NCI-H2171 treated with DMSO at 0.1 percent for 48 hours (cell line): ENCODE measurements at places on chromosomes 7 and 10.

DNA sequence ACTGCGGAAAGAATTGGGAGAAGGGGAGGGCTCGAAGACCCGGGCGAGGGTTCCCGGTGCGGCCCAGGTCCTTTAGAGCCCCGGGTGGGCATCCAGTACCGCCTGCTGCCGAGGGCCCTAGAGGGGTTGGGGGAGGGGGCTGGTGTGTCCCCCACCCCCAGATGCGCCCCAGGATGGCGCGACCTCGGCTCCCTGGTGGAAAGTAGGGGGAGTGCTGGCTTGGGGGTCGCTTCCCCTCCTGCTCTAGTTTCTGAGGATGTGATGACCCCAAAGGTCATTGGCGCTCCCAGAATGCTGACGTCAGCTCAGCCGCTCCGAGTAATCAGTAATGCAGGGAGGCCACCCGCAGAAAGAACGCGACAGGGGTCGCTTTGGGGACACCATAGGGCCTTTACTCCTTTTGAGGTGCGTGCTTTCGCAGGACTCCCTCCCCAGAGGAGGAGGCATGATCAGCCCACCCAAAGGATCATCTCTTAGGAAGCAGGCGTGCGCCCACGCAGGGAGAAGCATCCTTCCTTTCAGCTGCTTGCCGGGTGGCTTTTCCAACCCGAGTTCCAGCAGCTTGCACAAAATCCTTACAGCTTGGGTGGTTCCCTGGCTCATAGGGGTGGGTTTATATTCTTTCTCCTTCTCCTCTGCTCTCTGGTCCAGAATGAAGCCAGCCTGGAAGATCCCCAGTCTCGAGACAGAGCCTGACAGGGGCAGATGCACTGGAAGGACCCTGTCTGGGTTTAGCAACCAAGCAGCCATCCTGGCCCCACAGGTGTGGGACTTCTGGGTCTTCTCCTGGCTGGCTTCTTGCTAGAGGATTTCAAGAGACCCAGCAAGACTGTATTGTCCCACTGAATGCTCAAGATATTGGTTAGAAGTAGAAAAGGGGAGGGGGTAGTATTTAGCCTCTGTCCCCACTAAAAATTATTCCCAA is 1.3 kb upstream of the PRKAG2 start:
- no peak for DNase-seq

DNA sequence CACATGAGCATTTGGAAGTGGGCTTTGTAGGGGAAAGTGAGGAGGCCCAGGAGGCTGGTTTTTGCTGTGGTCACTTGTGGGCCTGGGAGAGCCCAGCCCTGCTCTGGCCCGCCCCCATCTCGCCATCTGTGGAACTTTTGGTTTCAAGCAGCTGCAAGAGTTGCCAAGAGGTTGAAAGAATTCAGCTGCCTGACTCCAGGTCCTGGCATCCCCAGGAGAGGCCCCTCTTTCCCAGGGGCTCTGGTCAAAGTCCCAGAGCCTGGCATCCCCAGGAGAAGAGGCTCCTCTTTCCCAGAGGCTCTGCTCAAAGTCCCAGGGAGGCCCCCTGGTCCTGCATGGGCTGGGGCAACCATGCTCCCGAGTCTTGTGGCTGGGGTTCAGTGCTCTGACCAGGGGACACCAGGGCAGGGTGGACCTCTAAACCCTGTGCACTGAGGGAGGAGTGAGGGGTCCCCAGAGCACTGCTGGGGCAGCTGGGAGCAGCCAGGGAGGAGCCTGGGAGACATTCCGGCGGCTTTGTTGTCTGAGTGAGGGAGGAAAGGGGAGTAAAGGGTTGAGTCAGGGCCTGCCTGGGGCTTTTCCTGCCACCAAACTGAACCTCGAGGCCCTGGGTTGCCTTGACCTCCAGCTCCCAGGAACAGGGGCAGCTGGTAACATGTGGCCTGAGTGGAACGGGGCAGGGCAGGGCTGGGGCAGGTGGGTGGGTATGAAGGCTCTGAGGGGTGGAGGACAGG is 27.7 kb upstream of the CSGALNACT2 start:
- DNase-seq = no peak

DNA sequence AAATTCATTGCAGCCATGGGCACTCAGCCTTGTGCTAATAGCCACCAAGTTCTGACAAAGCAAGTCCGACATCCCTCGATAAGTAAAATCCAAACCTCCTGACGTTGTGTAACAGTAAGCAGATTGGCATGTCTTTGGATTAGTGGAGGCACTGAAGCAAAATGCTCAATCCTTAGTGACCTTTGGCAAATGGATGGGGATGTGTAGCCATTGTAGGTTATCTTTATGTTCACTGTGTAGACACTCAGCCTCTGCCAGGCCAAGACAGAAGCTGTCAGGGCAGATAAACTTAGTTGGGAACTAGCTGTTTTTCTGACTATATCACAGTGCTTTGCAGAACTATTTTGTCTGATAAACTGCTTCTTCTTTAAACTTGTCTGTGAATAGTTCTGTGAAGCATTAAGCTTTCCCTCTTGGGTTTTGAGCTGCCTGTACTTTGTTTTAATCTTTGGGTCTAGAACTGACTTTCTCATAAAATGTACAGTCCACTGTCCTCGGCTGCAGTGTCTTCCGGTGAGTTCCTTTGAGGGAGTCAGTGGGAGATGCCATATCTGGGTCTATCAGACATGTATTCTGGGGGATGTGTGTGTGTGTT is 220.8 kb downstream of the LRMDA start:
- DNase-seq = no peak

DNA sequence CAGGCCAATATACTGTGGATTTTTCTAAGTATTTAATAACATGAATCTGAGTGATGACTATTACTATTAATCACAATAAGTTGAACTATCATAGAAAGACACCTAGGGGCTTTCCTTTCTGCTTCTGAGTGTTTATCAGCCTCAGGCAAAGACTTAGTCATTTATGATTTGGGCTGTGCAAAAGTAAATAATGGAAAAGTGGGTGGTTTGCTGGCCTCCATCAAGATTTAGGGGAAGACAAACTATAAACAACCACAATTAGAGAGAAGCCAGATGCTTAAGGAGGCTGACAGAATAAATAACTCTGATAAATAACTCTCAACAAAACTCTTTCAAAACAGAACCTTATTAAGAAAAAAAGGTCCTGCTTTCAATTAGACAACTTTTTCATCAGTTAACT is 64.7 kb downstream of the MACC1 start:
- no peak for DNase-seq

DNA sequence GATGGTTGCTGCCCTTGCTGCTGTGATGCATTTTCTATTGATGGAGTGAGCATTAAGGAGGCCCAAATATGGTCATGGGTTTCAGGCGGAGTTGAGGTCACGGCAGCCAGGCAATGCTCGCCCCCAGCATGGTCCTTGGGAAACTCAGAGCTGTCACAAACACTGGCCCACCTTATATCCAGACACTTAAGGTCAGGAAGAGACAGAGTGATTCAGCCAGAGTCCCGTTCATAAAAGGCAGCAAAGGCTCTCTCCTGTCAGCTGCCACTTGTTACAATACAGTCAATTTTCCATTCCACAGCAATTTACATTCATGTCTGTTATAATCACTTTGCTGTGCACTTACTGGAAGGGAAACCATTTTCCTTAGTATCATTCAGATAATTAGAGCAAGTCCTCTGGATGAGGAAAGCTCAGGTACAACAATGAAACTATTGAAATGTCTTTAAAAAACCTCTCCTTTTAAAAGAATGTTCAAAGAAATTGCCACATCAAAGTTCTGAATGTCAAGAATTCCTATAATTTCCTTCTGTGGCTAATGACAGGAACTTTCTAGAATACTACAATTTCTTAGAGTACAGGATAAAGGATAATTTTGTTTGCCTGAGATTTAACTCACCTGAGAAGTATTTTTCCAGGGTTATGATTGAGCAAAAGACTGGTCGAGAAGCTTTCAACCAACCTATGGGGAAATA is 14.8 kb upstream of the ANKRD1 start:
- no peak for DNase-seq

DNA sequence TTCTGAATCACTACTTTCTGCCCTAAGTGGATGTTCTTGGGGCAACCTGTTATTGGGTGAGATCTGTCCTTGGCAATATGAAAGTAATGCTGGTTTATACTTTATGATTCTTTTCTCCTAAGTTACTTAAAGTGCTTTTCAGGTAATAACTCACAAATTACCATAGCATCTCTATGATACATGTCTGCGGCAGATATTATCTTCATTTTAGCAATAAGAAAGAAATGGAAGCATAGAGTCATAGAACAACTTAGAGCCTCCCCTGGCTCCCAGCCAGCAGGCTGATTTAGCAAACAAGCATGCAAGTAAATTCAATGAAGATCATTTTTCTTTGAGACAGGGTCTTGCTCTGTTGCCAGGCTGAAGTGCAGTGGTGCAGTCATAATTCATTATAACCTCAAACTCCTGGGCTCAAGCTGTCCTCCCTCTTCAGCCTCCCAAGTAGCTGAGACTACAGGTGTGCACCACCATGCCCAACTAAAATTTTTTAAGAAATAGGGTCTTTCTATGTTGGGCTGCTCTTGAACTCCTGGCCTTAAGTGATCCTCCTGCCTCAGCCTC is 38.1 kb upstream of the GRM8 start:
- DNase-seq = peak; percentile 41

GRCh38 chr10:127612-128432 is 7.4 kb upstream of the ZMYND11 start:
- DNase-seq = no peak

DNA sequence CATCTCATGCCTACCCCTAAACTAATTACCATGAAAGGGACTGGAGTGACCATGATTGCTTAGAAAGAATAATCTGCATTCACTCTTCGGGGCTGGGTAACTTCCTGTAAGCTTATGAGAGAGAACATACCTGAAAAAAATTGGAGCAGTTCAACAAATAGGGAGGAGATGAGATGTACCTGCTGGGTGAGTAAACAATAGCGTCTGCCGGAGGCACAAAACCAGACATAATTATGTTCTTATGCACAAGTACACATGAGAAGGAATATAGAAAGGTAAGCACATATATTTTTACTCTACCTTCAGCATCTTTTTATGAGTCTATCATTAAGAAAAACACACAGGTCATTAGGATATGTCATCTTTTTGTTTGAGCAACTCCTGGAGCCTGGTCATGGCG is 224.6 kb upstream of the FERD3L start:
- DNase-seq = peak; percentile 88

DNA sequence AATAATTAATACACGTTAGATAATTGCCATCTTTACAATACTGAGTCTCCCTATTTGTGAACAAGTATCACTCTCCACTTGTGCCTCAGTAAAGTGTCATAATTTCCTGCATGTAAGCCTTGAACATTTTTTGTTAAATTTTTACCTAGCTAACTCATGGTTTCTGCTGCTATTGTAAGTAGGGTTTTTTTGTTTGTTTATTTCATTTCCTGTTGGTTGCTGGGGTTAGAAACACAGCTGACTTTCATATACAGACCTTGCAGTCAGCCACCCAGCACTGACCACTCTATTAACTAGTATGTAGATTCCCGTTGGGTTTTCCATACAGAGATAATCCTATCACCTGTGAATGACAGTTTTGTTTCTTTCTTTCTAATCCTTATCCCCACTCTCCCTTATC is 133.3 kb downstream of the MPP7 start:
- DNase-seq = no peak

- DNase-seq = no peak
These were observed 26.6 kb upstream of the R3HCC1L start for GRCh38 chr10:98107644-98108430.

- DNase-seq = no peak
These were observed 31.6 kb downstream of the CCDC3 start for GRCh38 chr10:12969951-12970350.

GRCh38 chr10:119770928-119771327 is 45.1 kb downstream of the INPP5F start:
- DNase-seq = no peak

- no peak for DNase-seq
These were observed 18.7 kb downstream of the MYO1G start for GRCh38 chr7:44960011-44960580.

GRCh38 chr7:937856-938484 is 16.5 kb downstream of the ADAP1 start:
- DNase-seq = no peak

GRCh38 chr7:154675560-154675959 is 327.4 kb downstream of the PAXIP1 start:
- no peak for DNase-seq

GRCh38 chr7:98654524-98655272 is 37.6 kb downstream of the NPTX2 start:
- no peak for DNase-seq

DNA sequence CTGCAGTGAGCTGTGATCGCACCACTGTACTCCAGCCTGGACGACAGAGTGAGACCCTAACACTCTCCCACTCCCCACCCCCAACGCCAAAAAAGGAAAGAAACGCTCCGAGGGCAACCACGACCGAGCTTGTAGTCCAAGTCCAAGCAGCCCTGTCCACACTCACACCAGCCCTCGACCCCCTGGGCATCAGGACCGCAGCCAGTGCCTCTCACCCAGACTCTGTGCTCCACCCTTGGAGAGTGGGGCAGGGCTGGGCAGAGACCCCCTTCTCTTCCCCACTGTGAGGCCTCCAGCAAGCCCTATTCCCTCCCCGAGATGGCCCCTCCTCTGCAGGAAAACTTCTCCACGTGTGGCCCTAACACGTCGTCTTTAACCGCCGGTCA is 82.6 kb downstream of the FOXL3 start:
- DNase-seq = no peak

DNA sequence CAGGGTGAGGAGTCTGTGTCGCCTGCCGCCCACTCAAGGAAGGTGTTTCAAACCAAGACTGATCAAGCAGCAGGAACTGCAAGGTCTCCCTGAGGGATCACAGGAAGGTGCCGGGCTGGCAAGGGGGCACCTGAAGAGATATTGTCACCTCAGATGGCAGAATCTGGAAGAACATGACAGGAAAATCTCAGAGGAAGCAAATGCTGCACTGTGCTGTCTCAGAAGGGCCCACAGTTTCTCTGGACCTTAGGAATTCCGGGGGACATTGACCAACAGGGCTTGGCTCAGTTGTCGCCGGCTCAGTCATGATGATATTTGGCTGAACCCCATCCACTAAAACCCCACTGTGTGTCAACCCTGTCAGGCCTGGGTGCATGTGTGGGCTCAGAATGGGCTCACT is 31.9 kb upstream of the GPR26 start:
- DNase-seq = no peak

DNA sequence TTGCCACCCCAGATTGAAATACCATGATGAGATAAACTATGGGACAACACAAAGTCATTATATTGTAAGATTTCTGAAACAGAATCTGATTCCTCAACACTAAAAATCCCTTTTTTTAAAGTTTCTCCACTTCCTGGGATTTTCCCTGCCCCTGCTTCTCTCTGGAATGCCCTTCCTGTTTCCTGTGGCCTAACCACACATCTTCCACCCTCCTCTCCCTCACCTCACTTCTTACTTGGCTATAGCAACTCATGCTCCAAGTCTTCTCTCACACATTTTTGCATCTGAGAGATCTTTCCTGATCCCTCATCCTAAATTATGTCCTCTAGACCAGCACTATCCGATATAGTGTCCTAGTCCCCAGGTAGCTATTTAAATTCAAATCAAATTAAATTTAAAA is 4.1 kb upstream of the RELN start:
- DNase-seq = no peak

GRCh38 chr7:157464971-157465886 is 128.4 kb downstream of the DNAJB6 start:
- DNase-seq = no peak

GRCh38 chr10:28219251-28219650 is 83.6 kb downstream of the MPP7 start:
- DNase-seq = no peak
